ENCODE measurements at places on chromosomes 2 and 18. TPM values are rescaled to one million over a fixed set of nuclear protein-coding genes. Genes with fewer than 3 reads are reported as not detected.

DNA sequence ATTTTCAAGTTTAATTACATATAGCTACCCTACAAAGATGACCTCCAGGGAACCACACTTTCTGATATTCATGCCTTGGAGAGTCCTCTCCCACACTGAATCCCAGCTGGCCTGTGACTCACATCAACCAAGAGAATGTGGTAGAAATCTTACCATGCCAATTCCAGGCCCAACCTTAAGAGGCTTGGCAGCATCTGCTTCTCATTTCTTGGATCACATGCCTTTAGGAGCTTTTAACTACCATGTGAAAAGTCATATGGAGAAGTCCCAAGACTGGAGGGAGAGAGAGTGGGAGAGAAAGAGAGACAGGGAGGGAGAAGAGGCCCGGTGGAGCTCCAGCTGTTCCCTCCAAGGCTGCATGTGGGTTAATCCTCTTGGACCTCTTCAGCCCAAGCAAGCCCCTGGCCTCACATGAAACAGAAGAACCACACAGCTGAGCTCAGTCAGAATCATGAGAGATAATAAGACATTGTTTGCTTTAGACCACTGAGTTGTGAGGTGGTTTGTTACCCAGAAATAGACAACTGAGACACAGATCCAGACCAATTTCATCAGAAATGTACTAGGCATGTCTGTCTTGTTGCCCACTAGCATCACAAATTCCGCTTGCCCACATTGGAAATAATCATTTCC is 190.7 kb downstream of the MTCL1 start:
- no peaks in the 10 kb centered on the region for H3K36me3 ChIP-seq
- no peak overlapping the region for H3K27ac ChIP-seq
- H3K4me3 ChIP-seq: no peak overlapping the region
- H3K4me1 ChIP-seq: peaks cover 23% of the 10 kb centered on the region
- H3K27me3 ChIP-seq: no peaks in the 10 kb centered on the region

GRCh38 chr2:203808046-203808750 is 59.4 kb upstream of the CTLA4 start:
- H3K4me1 ChIP-seq: peaks cover 11% of the 10 kb centered on the region
- H3K36me3 ChIP-seq: peaks cover 3% of the 10 kb centered on the region
- no peak overlapping the region for H3K27ac ChIP-seq
- no peak overlapping the region for H3K4me3 ChIP-seq
- no peak for DNase-seq

Gene GKN1
- total RNA-seq: 1.7 TPM

- no peaks in the 10 kb centered on the region for H3K36me3 ChIP-seq
- H3K4me3 ChIP-seq: no peak overlapping the region
- peaks cover 8% of the 10 kb centered on the region for H3K27me3 ChIP-seq
- peaks cover 12% of the 10 kb centered on the region for H3K4me1 ChIP-seq
- DNase-seq: no peak
Measured at GRCh38 chr2:23138701-23139100, 246.3 kb upstream of the KLHL29 start.

Gene LRRTM1
- 29.1 TPM for total RNA-seq

- H3K4me1 ChIP-seq: no peaks in the 10 kb centered on the region
- no peak for DNase-seq
- H3K27me3 ChIP-seq: peaks cover 25% of the 10 kb centered on the region
- peak overlapping the region; percentile 60 for H3K4me3 ChIP-seq
- H3K36me3 ChIP-seq: no peaks in the 10 kb centered on the region
Measured at GRCh38 chr2:113117541-113118262, 9.7 kb upstream of the IL1RN start.

DNA sequence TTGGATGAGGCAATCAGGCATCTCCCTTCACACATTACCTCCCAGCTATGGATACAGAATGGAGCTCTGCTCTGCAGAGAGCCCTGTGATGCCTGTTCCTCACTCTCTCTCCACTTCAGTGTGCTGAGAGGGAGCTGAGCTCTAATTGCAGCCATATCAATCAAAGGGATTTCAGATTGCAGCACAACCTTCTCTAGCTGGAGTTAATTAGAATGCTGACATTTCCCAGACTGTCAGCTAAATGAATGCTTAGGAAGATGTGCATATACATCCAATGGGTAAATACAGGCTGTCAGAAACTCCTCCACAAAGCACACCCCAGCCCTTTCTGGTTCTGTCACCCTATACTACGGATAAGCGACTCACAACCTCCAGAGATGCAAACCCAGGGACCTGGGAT is 402.6 kb downstream of the EIPR1 start:
- H3K27me3 ChIP-seq: peaks cover 5% of the 10 kb centered on the region
- H3K4me1 ChIP-seq: no peaks in the 10 kb centered on the region
- no peak overlapping the region for H3K27ac ChIP-seq

Measured in type B pancreatic cell (in vitro differentiated cells).